ENCODE measurements at places on chromosomes 7 and 10. TPM values are rescaled to one million over a fixed set of nuclear protein-coding genes. Genes with fewer than 3 reads are reported as not detected.

KAZALD1 gene
- polyA plus RNA-seq: 5.0 TPM

MGAM2 gene
- polyA plus RNA-seq: not detected

ABCB4 gene
- 0.75 TPM for polyA plus RNA-seq

NPC1L1 gene
- polyA plus RNA-seq: not detected

NRP1 gene
- 11.6 TPM for polyA plus RNA-seq

ZPBP gene
- not detected for polyA plus RNA-seq

CFAP70 gene
- polyA plus RNA-seq: 1.4 TPM

STARD3NL gene
- polyA plus RNA-seq: 34.6 TPM

CNTNAP2 gene
- polyA plus RNA-seq: 145 TPM

FAM20C gene
- 20.8 TPM for polyA plus RNA-seq

WNT8B gene
- polyA plus RNA-seq: 0.80 TPM

ACBD5 gene
- 14.3 TPM for polyA plus RNA-seq

RBP3 gene
- polyA plus RNA-seq: not detected

MBL2 gene
- not detected for polyA plus RNA-seq

CALML5 gene
- polyA plus RNA-seq: not detected

MRLN gene
- polyA plus RNA-seq: not detected

MMP21 gene
- not detected for polyA plus RNA-seq

ELMO1 gene
- polyA plus RNA-seq: 76.4 TPM

NODAL gene
- 1.3 TPM for polyA plus RNA-seq

AKR1C2 gene
- 2.1 TPM for polyA plus RNA-seq

ENKUR gene
- 1.6 TPM for polyA plus RNA-seq

BHLHA15 gene
- polyA plus RNA-seq: 3.5 TPM

APBB1IP gene
- polyA plus RNA-seq: 1.9 TPM

MMD2 gene
- 6.3 TPM for polyA plus RNA-seq

PRF1 gene
- polyA plus RNA-seq: 4.3 TPM

PRR15 gene
- polyA plus RNA-seq: 0.19 TPM
